ENCODE measurements at places on chromosomes 11 and 22.

- DNase-seq = no peak
Observed at GRCh38 chr22:36258701-36259614, 6.0 kb downstream of the APOL1 start.

DNA sequence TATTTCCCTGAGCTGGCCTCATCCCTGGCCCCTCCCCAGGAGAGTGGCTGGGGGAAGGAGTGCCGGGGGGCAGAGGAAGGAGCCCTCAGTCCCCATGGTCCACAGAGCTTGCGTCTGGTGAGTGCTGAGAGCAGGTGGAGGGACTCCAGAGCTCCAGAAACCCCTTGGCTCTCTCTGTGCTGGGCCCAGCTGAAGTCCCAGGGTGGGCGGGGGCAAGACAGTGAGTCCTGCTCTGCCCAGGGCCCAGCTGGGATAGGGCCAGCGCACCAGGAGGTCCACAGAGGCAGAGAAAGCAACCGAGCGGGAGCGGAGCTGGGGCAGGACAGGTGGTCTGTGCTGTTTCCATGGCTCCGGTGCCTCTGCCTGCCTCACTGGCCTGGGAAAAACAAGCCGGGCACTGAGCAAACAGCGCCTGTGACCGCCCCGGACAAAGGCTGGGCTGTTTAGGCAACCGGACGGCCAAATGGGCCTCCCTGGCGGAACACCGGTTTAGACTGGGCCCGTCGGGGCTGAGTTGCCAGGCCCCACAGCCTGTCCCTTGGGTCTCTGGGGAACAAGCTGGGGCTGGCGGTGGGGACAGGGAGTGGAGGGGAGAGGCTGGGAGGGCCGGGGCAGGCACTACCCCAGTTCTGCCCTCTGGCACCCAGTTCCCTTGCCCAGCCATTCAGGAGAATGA, 34.1 kb upstream of the WNT7B start:
- DNase-seq = no peak

- peak; percentile 67 for DNase-seq
Observed at GRCh38 chr22:30922151-30922611, 46.4 kb downstream of the MORC2 start.

GRCh38 chr22:38567531-38568285, 2.3 kb downstream of the DMC1 start:
- DNase-seq = no peak

GRCh38 chr11:67409261-67409666, 5.4 kb downstream of the TBC1D10C start:
- DNase-seq = peak; percentile 41

- DNase-seq = no peak
Observed at GRCh38 chr11:12164061-12165014, 53.9 kb downstream of the MICAL2 start.

DNA sequence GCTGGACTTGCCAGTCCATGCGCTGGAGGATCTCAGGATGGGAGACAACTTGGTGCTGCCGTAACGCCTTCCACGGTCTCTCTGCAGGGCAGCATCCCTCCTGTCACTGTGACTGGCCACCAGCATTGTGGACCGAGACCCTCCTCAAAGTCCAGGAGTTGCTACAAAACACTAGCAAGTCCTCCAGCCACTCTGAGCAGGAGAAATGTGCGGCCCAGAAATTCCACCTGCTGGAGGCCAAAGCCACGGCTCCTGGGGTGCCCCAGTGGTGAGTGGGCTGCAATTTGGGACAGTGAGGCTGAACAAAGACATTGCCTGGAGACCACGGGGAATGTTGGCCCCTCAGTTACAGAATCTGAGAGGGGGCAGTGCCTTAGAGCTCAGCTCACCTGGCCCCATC, 6.9 kb upstream of the DSCAML1 start:
- no peak for DNase-seq

GRCh38 chr22:37758694-37759093, 49.0 kb upstream of the GCAT start:
- no peak for DNase-seq

GRCh38 chr11:44288133-44288526, 21.8 kb downstream of the ALX4 start:
- no peak for DNase-seq

DNA sequence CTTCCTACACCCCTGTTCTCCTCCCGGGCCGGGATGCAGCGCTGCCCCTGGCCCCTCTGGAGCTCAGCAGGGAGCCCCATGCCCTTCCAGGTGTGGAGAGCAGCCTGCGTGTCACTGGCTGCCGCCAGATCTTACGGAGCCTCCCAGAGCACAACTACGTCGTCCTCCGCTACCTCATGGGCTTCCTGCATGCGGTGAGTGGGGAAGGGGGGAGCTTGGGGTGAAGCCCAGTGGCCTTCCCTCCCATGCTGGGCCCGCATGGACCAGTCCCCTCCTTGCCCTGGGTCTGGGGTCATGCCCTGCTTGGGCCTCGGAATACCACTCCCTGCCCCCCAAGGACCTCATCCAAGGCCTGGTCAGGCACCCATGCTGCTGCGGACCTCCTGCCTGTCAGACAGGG, 107.3 kb downstream of the ARHGAP8 start:
- no peak for DNase-seq

- DNase-seq = no peak
Observed at GRCh38 chr11:19395050-19395449, 154.3 kb upstream of the E2F8 start.

DNA sequence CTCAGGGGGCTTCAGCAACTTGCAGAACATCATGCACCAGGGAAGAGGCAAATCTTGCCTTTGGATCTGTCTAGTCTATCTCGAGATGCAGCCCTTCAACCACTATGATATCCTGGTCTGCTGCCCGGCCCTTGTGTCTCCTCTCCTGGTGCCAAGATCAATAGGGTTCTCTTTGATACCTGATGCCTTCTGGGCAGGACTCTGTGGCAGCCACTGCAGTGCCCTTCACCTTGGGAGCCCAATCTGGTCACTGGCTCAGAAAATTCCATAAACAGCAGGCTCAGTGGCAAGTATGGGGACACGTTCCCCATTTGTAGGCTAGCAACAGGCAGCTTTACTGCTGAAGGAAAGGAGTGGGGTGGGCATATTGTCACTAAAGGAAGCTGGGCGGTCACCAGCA, 23.4 kb downstream of the SYN3 start:
- DNase-seq = no peak

DNA sequence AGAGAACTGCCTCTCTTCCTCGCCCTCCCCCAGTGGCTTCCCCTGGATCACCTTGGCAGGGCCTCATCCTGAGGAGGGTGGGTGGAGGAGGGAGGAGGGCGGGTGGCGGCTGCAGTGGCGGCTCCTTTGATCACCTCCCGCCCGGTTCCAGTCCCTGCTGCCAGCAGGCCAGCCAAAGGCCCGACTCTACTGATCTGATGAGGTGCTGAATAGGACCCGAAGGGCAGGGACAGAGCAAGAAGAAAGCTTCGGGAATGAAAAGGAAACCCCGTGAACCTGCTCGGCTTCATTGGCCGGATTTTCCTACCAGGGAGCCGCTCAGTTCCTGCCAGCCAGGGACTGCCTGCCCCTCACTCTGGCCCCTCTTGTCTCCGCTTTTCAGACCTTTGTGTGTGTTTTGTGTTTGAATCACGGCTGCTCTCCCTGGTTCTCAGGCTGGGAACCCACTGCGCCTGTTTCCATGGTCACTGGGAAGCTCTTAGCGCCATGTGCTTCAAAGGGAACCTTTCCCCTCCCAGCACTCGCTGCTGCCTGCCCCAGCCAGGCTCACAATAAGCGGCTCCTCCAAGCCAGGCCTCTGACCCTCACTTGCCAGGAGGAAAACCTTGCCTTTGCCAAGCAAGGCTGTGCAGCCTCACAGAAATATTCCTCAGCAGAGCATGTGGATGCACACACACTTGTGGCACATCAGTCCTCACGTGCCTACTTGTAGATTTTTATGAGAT, 56.8 kb downstream of the C22orf31 start:
- no peak for DNase-seq

GRCh38 chr11:28542561-28542960, 434.4 kb downstream of the METTL15 start:
- DNase-seq = no peak

- DNase-seq = no peak
Observed at GRCh38 chr22:30837531-30837930, 131.0 kb downstream of the MORC2 start.

GRCh38 chr11:78845496-78845895, 270.8 kb upstream of the NARS2 start:
- DNase-seq = no peak

- no peak for DNase-seq
Observed at GRCh38 chr22:40727070-40727963, 48.0 kb downstream of the MCHR1 start.

- no peak for DNase-seq
Observed at GRCh38 chr22:38943201-38943600, 14.2 kb upstream of the APOBEC3A start.

- no peak for DNase-seq
Observed at GRCh38 chr11:12540913-12541582, 133.2 kb upstream of the TEAD1 start.

- DNase-seq = no peak
Observed at GRCh38 chr22:48424201-48424627, 1403.5 kb downstream of the BRD1 start.

- DNase-seq = no peak
Observed at GRCh38 chr11:112265659-112266409, 5.2 kb upstream of the PLET1 start.

- DNase-seq = no peak
Observed at GRCh38 chr22:50217543-50218152, 16.8 kb downstream of the SELENOO start.

DNA sequence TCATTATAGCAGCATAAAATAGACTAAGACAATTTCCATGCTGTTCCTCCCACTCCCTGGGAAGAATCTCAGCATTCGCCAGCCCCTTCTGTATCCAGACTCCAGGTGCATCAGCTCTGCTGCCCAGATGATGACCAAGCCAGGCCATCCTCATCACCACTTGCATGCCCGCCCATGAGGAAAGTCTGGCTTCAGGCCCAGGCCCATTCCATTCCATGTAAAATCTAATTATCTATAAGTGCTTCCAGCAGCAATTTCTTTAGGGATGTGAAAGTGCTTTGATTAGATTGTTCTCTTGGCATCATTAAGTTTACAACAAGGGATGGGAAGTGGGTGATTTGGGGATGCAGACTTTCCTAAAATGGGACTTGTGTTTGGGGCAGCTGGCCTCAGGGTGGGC, 100.3 kb downstream of the INSC start:
- no peak for DNase-seq

DNA sequence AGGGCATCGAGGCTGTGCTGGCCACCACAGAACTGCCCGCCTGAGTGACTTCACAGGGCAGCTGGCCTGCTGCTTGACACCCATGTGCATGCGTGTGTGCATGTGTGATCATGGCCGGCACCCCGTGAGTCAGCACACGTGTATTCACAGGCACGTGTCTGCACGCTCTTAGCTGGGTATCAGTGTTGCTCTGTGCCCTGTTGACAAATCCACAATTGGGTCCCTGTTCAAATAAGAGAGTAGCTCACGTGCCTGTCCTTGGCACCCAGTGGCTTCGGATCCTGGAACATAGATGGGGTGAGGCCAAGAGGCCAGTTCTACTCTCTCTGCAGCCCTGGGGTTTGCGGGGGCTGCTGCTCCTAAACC, 14.0 kb downstream of the B3GAT1 start:
- DNase-seq = no peak

DNA sequence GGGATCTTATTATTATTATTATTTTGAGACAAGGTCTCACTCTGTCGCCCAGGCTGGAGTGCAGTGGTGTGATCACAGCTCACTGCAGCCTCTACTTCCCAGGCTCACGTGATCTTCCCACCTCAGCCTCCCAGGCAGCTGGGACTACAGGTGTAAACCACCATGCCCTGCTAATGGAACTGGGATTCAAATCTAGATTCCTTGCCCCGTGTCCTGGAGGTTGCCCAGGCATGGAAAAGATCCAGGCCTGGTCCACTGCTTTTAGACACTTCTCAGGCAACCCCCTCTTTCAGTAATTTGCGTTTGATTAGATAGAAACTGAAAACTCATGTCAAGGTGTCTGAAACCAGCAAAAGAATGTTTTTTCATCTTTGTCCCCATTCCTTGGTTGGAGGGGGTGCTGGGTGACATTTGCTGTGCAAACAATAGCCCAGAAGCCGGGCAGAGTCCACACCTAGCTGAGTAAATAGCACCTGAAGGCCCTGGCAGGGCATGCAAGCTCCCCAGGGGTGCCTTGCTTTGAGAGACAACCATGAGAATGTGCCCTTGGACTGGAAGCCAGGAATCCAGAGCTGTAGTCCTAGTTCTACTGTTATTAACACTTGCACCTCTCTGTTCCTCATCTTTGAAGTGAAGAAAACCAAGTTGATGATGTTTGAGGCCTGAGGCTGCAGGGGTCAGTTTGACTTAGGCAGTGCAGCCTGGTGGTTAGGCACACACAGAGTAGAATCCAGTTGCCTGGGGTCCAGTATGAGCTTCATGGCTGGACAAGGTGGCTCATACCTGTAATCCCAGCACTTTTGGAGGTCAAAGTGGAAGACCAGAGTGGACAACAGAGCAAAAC, 19.1 kb upstream of the XBP1 start:
- no peak for DNase-seq

- no peak for DNase-seq
Observed at GRCh38 chr22:50728523-50728931, 9.5 kb upstream of the ACR start.

DNA sequence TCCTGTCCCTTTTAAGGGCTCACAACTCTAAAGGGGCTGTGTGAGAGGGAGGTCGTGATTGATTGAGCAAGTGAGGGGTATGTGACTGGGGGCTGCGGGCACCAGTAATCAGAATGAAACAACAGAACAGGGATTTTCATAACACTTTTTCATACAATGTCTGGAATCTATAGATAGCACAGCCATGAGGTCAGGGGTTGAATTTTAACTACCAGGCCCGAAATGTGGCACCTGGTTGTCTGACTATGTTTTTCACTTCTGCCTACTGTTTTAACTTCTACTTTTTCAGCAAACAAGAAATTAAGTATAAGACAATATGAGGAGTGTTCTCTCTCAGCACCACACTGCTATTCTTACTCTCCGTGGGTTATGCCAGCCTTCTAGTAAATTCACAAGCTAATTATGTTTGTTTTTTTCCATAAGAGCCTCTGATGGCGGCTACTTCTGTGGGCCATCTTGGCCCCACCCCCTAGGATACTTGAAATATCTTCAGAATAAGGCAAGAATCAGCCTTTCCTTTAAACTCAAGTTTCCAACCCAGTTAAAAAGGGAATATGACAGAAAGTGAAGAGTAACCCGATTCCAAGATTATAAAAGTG, 552.8 kb upstream of the CHORDC1 start:
- no peak for DNase-seq

- no peak for DNase-seq
Observed at GRCh38 chr11:44426119-44426518, 116.2 kb upstream of the ALX4 start.

DNA sequence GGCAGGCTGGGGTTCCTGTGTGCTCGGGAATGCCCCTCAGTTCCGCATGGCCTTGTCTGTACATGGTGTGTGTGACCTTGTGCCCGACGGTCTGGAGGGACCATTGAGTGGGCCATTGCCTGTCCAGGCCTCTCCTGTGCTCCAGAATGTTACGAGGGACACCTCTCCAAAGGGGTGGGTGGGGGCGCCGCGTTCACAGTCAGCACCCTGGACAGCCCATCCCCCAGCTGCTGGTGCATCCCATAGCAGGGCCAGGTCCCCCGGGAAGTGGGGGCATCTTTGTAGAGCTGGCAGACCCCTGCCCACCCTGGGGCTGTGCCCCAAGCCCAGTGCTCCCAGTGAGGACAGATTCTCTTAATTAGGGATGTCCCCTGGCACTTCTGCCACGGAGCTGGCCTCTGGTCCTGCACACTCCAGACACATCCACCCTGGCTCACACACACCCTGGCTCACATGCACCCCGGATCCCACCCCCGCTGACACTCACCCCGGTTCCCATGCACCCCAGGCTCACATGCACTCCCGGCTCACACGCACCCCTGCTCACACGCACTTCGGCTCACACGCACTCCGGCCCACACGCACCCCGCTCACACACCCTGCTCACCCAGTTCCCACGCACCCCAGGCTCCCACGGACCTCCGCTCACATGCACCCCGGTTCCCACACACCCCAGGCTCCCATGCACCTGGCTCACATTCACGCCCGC, 15.6 kb downstream of the TSPAN4 start:
- DNase-seq = no peak
